ENCODE measurements at places on chromosomes 12 and 14.

- ATAC-seq = no peak
Observed at GRCh38 chr14:100293497-100294212, 12.6 kb downstream of the SLC25A29 start.

DNA sequence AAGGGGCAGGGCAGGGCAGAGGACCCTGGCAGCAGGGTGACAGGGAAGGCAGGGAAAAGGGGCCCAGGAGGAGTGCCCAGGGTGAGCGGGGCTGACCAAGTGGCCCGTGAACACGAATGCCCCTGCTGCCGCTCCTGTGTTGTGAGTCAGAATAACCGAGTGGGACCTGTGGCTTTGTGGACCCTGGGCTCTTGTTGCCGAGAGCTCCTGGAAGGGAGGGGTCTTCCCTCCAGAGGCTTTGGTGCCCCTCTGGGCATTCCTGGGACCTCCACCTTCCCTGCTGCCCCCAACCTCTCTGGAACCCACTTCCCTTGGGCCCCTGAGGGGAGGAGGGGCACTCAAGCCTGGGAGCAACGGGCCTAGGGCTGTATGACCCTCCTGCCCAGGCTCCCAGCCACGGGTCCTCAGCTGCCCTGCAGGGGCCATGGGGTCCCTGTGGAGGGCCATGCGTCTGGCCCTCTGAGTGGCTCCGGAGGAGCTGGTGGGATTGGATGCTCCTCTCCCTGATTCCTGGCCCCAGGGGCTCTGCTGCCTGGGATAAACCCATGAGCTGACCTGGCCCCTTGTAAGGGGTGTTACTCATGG, 319.4 kb downstream of the TMEM121 start:
- no peak for ATAC-seq

DNA sequence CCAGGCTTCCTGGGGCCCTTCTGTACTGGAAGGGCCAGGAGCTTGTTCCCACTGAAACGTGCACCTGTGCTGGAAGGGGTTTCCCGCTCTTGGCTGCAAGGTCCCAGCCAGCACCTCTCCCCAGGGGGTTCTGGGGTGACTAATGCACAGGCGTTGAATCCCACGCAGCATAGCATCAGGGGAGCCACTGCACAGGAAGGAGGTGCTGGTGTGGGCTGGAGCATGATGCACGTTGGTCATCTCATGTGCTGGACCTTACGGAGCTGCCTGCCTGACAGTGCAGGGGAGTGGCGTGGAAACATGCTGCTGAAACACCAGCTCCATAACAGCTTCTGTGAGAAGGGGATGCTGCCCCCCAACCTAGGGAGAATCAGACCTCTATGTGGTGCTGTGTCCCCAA, 623.0 kb downstream of the AACS start:
- no peak for ATAC-seq

DNA sequence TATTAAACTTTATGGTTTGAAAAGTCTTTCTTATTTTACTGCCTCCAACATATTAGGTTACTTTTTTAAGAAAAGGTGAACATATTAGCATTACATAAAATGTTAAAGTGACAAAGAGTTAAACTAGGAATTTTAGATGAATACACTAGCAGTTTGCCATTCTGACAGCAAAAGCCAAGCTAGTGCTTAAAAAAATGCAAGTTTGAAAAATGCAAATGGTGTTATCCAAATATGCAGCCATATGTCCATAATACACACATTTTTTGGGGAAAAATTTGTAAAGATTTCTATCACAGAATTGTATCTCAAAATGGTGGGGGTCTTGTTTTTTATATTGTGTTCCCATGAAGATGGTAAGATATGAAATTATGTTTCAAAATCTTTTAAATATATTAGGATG, 466.1 kb downstream of the FOXG1 start:
- ATAC-seq = no peak

GRCh38 chr12:45568808-45569207, 160.7 kb upstream of the ARID2 start:
- no peak for ATAC-seq
